ENCODE measurements at places on chromosomes 7 and 10.

GRCh38 chr7:135385209-135385608 is 124.7 kb downstream of the CNOT4 start:
- DNase-seq = no peak

DNA sequence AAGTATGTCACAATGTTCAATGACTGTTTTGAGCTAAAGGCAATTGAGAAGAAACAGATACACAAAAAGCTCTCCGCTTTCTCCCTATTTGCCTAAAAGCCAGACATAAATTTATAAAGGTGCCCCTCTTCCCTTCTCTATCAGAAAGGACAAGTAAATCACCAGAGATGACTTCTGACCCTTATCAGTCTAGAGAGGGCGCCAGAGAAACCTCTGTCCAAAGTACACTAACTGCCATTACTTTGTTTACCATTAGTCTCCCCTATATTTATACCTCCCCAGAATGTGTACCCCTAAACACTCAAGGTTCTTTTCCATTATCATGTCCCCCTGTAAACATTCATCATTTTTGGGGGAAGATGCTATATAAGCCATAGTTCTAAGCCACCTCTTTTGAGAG is 49.3 kb downstream of the TPK1 start:
- DNase-seq = no peak

DNA sequence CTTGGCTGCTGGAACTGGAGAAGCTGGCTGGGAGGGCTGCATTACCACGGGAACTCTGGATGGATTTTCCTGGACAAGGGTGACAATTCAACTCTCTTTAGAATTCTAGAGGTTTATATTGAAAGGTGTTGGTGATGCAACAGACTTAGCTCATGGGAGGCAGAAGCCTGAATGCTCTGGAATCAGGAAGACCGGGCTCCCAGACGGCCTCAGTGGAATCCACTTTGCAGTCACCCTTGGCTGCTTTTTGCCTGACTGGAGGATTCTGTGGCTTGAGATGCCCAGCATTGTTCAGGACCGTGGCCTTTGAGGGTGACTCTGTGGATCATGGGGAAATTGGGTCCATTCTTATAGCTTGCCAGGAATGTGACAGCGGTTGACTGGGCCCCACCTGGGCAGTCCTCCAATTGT is 32.3 kb downstream of the PYROXD2 start:
- no peak for DNase-seq

GRCh38 chr10:34866848-34867247 is 51.8 kb upstream of the PARD3 start:
- no peak for DNase-seq

GRCh38 chr7:77674878-77675277 is 21.4 kb upstream of the RSBN1L start:
- DNase-seq = no peak

DNA sequence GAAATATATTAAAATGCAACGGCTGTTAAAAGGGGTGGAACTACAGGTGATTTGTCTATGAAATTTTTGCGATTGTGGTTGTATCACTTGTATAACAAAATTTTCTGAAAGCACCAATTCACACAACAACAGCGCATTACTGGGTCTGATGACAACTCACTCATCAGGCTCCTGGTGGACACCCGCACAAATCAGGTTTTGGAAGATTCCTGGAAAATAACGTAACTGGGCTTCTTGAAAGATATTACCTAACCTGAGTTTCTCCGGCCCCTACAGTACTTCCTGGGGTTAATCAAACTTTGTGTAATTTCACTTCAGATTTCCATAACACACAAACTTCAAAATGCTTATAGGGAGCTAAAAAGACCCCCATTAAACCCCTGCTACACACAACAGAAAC is 7.6 kb downstream of the SNX8 start:
- DNase-seq = no peak
